ENCODE measurements at places on chromosomes 16 and 17.

- no peak for DNase-seq
These were observed 129.6 kb downstream of the SPACA3 start for GRCh38 chr17:33121272-33121671.

DNA sequence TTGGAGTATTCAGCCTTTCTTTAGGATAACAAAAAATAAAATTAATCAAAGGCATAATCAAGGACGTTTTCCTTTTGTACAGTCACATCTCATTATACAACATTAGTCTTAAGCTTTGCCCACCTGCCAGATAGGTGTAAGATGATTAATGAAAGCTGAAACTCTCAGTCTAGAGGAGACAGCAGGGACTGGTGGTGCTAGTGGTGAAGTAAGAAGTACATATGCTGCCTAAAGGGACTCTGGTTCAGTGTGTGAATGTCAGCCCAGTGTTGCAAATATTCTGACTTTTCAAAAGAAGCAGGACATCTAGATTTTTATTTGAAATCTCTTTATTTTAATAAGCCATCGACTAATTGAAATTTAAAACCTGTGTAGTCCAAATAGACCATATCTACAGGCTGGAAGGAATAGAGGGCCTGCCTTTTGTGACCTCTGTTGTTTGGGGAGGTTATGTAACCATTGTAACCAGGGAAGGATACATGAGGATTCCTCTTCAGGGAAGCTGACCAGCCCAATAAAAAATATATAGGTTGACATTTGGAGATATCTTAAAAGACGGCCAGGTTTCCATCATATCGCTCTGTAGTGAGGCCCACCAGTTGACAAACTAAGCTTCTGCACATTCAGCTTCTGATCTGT lies 54.1 kb downstream of the FTO start:
- DNase-seq: no peak

GRCh38 chr17:45584092-45585036 lies 93.8 kb upstream of the PLEKHM1 start:
- DNase-seq: peak; percentile 96

- no peak for DNase-seq
These were observed 68.6 kb upstream of the TOB1 start for GRCh38 chr17:50934672-50935220.

GRCh38 chr17:77634710-77635109 lies 323.8 kb upstream of the TNRC6C start:
- DNase-seq: no peak

DNA sequence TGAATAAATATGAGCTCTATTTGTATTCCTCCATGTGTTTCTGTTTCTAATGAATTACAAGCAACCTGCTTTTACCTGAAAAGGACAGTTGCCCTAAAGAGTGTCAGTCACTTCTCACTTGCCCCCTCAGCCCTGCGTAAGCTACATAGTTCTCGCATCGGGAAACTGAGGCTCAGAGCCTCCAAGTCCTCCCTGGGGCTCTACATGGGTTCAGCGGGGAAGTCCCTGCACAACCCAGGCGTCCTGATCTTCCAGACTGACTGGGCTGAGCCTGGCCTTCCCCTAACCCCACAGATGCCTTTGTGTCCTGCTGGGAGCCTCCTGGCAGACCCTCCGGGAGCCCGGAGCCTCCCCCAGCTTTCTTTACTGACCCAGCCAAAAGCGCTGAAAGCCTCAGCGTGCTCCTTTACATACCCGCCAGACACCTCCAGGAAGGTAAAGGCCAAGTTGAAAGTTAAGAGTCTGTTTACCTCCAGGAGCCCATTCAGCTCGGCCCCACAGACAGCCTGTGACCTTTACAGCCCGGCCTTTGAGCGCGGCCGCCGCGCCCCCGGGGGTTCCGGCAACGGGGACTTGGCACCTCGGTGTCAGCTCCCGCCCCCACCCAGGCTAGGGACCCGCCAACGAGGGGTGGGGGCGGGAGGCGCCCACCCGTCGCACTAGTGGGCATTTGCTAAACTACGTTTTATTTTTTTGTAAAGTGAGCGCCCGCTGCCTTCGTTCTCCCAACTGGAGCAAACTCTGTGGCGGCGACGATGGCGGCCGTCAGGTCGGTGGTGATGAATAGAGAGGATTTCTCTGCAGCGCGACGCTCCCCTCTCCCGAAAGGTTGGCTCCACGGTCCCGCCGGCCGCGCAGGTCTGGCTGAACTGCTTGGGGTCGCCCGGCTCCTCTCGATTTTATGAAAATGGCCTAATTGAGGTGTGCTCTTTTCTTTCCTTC lies 4.4 kb upstream of the HOXB13 start:
- DNase-seq: no peak

DNA sequence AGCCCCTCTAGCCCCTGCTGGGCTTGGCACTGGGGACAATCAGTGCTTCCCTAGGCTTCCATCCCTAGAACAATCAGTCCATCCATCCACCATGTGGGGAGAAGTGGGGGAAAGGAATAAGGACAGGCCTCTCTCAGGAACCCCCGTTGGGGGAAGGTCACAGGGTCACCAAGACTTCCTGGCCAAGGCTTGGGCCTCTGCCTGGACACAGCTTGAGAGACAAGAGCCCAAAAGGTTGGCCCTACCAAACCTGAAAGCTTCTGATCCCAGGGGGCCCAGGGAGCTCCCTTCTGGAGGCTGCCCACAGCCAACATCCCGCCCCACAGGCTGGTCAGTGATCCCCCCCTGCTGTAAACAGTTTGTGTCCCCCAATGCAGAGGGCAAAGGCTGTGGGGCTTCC lies 16.2 kb upstream of the MTMR4 start:
- no peak for DNase-seq

DNA sequence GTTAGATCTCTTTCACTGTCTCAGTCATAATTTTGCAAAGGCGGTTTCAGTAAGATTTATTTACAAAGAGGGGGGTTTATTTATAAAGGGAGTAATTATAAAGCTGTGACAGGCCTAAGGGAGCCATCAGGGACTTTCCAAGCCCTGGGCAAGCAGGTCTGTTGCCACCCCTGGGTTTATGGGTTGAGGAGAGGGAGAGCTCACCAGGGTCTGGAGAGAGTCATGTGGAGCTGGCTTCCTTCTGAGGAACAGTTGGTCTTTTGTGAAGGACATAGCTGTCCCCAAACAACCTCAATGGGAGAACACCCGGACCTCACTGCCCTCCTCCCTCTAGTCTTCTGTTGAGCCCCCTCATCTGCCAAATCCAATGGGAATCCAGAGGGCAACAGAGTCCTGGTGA lies 9.8 kb downstream of the ITGAM start:
- no peak for DNase-seq

GRCh38 chr17:47915776-47916398 lies 19.9 kb downstream of the SP2 start:
- DNase-seq: no peak

- no peak for DNase-seq
These were observed 20.6 kb upstream of the PRKAR1A start for GRCh38 chr17:68491381-68492231.

- DNase-seq: no peak
These were observed 6.8 kb upstream of the HROB start for GRCh38 chr17:44134752-44135568.

- peak; percentile 21 for DNase-seq
These were observed 681.4 kb downstream of the CDH11 start for GRCh38 chr16:64440421-64440831.

GRCh38 chr17:42845918-42846593 lies 1.7 kb downstream of the AOC2 start:
- DNase-seq: no peak

- DNase-seq: no peak
These were observed 15.6 kb downstream of the MAP2K3 start for GRCh38 chr17:21299981-21300600.

- DNase-seq: peak; percentile 73
These were observed 6.9 kb upstream of the ABCA10 start for GRCh38 chr17:69235338-69236058.

- peak; percentile 87 for DNase-seq
These were observed 5.8 kb upstream of the KIFC3 start for GRCh38 chr16:57807968-57808528.

GRCh38 chr16:85374571-85374872 lies 238.6 kb upstream of the GSE1 start:
- no peak for DNase-seq
